Stimulated activated CD4-positive, alpha-beta T cell treated with anti-CD3 and anti-CD28 coated beads, Interleukin-2, amount 100 ng/mL, for 4 hours (primary cell): ENCODE measurements at places on chromosomes 5 and 9.

- DNase-seq: no peak
These were observed 133.4 kb downstream of the MRPL36 start for GRCh38 chr5:1666221-1666620.

GRCh38 chr5:14277385-14278320 lies 134.5 kb downstream of the TRIO start:
- DNase-seq: no peak

DNA sequence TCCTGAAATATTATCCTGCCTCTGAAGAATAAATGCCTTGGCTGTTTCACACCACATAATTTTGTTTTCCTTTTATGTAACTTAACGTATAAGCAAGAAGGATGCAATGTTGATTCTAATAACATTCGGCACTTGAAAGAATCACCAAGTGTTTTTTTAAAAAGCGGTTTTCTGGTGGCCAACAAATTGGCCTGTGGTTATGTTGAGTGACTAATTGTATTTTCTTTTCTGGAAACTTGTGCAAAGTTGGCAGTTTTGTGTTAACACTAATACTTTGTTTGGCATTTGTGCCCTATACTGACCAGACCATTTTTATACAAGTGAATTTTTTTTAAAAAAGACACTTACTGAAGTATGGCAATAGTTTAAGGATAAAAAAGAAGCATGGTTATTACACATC lies 452.7 kb downstream of the BNC2 start:
- DNase-seq: no peak

DNA sequence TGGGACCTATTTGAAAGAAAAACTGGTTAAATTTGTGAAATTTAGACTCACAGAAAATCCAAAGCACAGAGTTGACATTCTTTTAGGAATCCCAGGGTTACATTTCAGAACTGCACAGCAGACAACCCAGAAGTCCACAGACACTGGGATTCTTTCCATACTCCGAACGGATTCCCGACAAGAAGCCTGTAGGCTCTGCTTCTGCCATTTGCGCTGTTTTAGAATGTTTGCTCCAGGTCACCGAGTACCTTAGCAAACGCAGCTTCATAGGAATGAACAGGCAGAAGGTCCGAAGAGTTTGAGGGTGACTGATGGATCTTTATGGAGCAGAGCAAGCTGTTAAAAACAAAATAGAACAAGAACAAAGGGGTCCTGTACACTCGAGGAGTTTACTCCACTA lies 84.5 kb upstream of the NFIB start:
- no peak for DNase-seq

DNA sequence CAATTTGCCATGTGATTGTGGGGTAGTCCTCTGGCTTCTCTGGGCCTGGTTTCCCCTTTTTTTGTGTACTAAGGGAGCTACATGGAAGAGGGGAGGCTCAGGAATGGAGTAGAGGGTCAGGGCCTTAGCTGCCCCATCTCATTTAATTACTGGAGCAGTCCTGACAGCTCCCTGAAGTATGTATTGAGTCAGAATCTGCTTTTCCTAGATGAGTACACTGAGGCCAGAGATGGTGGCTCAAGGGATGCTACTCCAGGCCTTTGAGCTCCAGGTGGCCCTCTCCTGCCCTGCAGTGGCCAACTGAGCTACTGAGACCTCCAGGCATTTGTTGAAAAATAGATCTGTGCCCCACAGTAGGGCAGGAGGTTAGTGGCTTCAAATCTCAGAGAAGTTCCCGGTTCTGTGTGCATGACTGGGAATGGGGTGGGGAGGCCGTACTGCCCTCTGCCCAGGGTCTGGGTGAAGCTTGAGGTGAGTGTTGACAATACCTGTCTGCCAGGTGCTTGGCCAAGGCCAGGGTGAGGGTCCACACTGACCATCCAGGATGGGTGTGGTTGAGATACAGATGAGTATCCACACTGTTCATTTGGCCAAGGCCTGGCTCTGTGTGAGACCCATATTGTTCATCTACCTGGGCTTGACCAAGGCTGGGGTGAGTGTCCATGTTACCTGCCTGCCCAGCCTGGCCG lies 45.7 kb downstream of the CXXC5 start:
- no peak for DNase-seq

GRCh38 chr9:101366038-101366756 lies 18.6 kb downstream of the BAAT start:
- no peak for DNase-seq

DNA sequence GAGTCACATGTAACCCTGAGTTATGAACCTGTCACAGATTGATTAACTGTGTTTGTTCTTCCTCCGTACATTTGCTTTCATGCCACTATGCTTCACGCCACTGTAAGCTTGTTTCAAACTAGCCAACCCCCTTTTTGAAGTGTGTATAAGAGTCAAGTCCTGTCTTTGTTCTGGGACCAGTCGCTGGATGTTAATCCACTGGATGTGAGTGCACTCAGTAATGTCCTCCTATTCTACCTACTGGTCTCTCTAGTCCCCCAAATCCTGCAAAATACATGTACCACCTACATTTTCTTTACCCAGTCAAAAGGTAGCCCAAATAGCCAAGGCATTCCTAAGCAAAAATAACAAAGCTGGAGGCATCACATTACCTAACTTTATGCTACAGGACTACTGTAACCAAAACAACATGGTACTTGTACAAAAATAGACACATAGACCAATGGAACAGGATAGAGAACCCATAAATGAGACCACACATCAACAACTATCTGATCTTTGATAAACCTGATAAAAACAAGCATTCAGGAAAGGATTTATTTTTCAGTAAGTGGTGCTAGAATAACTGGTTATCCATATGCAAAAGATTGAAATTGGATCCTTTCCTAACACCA lies 1139.1 kb upstream of the SEMA6A start:
- no peak for DNase-seq

DNA sequence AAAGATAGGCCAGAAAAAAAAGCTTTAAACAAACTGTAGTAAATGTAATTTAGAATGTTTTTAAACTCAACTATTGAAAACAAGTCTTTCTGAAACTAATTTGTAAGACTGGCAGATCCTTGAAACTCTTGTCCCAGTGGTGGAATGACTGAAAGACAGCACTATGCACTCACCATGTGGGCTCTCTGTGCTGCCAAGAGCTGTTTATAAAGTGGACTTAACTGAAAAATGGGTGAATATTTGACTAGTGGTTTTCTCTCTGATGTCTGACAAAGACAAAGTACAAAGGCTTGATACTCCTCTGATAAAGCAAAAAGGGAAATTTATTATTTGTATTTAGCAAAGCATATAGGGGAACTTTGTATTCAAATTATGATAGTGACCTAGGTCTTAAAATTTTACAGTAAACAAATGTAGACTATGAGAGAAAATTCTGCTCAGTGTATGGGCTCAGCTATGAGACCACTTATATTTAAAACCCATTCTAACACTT lies 635.4 kb downstream of the NR2F1-AS1 start:
- DNase-seq: no peak

DNA sequence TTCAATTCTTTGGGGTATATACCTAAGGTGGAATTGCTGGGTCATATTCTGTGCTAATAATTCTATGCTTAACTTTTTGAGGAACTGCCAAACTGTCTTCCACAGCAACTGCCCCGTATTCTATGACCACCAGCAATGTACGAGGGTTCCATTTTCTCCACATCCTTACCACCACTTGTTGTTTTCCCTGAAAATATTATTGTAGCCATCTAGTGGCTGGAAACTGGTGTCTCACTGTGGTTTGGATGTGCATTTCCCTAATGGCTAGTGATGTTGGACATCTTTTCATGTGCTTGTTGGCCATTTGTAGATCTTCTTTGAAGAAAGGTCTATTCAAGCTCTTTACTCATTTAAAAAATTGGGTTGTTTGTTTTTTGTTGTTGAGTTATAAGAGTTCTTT lies 30.7 kb downstream of the MSX2 start:
- no peak for DNase-seq

- DNase-seq: no peak
These were observed 98.4 kb downstream of the FBXL7 start for GRCh38 chr5:15598294-15598902.

GRCh38 chr5:65263321-65263720 lies 218.4 kb downstream of the ADAMTS6 start:
- no peak for DNase-seq

- no peak for DNase-seq
These were observed 44.3 kb downstream of the HABP4 start for GRCh38 chr9:96494215-96494800.

DNA sequence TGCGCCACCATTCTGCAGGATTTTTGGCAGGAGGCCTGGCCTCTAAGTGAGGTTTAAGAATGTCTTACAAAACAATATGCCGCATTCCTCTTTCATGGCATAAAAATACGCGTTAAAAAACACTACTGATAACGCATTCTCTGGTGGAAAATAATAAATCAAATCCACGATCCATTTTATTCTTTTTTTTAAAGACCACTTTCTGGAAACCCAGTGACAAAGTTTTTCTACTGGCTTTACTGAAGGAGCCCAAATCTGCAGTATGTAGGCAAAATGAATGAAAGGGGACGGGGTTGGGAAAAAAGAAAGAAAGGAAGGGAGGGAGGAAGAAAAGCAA lies 2.0 kb downstream of the SV2C start:
- DNase-seq: no peak

- no peak for DNase-seq
These were observed 39.1 kb downstream of the COL23A1 start for GRCh38 chr5:178551059-178551458.

GRCh38 chr9:113219186-113219936 lies 1.7 kb downstream of the FKBP15 start:
- no peak for DNase-seq

- DNase-seq: no peak
These were observed 10.5 kb upstream of the GDNF start for GRCh38 chr5:37850226-37850865.

GRCh38 chr5:130323804-130324454 lies 419.7 kb downstream of the CHSY3 start:
- no peak for DNase-seq

GRCh38 chr9:18007621-18008020 lies 428.8 kb downstream of the SH3GL2 start:
- DNase-seq: no peak

DNA sequence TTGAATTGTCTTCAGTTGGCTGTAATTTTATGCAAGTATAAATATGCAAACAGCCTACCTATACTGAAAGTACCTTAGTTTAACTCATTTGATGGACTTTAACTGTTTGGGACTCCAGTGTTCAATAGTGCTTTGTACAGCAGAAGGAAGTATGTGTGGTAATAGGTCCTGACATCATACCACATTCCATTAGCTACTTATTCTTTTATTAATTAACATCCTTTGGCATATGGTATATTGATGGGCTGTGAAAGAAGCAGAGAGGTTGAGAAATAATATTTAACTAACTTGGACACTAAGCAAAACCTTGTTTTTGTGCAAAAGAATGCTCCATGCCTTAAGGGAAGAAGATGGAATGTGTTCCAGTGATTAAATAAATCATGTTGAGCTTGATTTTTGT lies 97.6 kb upstream of the SEMA6A start:
- DNase-seq: no peak

GRCh38 chr9:90773617-90774016 lies 28.0 kb upstream of the SYK start:
- no peak for DNase-seq

- no peak for DNase-seq
These were observed 95.8 kb downstream of the ALDH1A1 start for GRCh38 chr9:72856972-72857623.

GRCh38 chr9:87234854-87235253 lies 262.8 kb upstream of the DAPK1 start:
- DNase-seq: no peak

DNA sequence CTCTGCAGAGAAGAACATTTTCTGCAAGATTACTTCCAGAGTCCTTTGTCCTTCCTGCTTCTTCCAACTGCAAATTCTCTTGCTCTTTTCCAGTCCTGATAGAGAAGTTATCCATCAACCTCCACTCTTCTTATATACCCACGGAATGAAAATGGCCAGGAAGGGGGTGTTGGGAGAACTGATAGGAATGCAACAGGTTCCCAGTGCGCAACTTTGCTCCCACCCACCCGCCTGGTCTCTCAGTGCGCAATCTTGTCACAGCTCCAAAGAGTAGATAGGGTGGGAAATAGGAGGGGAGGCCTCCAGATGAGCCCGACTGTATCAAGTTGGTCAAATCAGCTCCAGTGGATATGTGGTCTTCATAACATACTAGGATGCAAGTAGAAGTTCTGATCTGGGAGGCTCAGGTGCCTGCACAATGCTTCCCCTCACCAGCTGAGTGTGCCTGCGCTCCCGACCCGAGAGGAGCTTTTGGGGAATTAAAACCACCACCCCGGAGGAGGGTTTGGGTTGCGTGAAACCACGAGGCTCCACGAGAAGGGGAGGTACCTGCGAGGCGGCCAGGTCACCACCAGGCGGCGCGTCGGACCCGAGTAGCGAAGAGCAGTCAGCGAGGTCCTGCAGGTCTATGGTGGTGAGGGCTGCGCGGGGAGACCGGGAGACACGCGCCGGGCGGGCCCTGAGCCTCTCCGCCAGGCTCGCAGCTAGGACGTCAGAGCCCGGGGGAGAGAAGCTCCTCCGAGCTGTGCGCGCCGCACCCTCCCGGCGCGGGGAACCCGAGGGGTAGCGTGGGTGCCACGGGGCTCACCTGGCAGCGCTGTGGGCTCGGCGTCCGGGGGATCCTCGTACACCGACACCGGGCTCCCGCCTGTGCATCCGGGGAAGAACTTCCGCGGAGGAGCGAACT lies 835 bp downstream of the MCIDAS start:
- DNase-seq: peak; percentile 25

DNA sequence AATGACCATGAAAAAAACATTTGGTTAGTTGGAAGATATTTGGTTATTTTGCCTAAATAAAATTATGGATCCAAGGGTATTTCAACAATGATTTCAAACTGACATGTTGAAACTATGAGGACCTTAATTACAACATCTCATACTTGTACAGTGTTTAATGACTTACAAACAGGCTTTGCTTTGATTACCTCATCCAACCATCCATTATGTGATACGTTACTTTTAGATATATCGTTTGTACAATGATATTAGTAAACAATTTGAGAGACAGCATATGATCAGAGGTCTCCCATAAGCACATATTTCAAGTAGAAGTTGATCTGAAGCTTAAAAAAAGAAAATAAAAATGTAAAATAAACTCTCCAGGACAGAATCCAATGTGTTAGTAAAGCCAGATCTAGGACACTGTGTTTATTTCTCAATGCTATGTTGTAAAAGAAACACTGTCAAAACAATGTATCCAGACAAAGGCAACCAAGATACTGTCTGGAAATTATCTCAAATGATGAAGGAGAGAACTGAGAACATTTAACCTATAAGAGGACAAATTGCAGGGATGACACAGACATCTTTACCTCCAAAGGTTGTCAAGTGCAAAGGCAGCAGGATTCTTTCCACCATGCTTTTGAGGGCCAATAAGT lies 116.0 kb upstream of the TARS1 start:
- DNase-seq: no peak

GRCh38 chr9:117340422-117340821 lies 74.4 kb downstream of the ASTN2 start:
- DNase-seq: no peak

DNA sequence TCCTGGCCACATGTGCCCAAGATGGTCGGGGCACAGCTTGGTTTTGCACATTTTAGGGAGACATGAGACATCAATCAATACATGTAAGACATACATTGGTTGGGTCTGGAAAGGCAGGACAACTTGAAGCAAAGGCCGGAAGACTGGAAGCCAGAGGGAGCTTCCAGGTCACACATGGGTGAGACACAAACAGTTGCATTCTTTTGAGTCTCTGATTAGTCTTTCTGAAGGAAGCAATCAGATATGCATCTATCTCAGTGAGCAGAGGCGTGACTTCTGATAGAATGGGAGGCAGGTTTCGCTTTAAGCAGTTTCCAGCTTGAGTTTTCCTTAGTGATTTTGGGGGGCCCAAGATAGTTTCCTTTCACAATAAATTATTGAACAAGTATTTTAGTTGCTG lies 172.5 kb downstream of the RASEF start:
- no peak for DNase-seq

- DNase-seq: no peak
These were observed 525.8 kb downstream of the AGTPBP1 start for GRCh38 chr9:85215961-85216360.
